Fibroblast of gingiva (primary cell): ENCODE measurements at places on chromosomes 2 and 18.

- DNase-seq = no peak
These were observed 354.1 kb downstream of the DLGAP1 start for GRCh38 chr18:4101009-4101408.

DNA sequence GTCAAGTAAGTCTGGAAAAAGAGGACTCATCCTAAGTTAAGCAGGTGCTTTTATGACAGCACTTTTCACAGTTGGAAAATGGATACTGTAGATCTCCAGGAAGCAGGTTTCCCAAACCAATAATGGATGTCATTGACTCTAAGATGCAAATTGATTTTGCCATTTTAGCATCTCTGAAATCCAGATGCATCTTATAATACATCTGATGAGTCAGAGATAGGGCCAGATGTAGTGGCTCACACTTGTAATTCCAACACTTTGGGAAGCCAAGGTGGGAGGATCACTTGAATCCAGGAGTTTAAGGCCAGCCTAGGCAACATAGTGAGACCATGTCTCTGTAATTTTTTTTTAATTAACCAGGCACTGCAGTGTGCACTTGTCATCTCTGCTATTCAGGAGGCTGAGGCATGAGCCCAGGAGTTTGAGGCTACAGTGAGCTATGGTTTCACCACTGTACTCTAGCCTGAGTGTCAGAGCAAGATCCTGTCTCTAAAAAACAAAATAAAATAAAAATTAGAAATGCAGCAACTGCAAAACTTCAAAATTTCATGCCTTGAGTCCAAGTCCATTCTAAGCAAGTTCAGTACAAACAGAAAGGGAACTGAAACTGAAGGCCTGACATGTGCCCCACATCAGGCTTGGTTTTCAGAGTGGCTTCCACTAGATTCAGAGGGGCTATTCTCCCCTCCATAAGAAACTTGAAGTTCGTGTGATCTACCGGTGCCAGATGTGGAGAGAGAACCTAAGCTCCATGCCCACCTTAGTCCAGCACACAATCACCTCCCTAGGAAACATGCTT lies 267.8 kb upstream of the NCKAP5 start:
- no peak for DNase-seq

- peak; percentile 55 for DNase-seq
These were observed 30.6 kb upstream of the CYP1B1 start for GRCh38 chr2:38106405-38107094.

DNA sequence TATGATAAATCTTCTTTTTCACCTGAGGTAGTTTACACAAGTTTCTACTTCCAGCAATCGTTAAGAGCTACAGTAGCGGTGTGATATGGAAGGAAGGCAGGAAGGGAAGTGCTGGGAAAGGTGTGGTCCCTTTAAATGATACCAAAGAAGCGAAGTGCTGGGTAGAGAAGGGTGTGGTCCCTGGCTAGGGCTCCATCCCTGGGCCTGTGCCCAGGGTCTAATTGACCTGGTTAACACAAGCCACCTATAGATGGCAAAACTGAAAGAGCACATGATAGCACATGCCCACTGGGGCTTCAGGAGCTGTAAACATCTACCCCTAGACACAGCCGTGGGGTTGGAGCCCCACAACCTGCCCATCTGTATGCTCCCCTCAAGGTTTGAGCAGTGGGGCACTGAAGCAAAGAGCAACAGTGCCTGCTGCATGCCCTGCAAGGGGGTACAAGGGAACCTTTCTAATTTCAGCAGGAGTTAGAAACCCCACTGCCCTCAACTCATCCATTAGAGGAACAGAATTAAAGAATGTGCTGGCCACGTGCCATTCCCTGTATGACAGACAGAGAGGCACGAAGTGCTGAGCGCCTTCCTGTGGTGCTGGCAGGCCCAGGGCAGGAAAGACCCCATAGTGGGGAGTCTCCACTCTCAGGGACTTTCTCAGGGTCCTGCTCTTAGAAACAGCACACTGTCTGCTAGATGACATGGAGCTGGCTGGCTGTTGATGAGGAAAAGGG lies 153.1 kb upstream of the LMAN1 start:
- DNase-seq = no peak

DNA sequence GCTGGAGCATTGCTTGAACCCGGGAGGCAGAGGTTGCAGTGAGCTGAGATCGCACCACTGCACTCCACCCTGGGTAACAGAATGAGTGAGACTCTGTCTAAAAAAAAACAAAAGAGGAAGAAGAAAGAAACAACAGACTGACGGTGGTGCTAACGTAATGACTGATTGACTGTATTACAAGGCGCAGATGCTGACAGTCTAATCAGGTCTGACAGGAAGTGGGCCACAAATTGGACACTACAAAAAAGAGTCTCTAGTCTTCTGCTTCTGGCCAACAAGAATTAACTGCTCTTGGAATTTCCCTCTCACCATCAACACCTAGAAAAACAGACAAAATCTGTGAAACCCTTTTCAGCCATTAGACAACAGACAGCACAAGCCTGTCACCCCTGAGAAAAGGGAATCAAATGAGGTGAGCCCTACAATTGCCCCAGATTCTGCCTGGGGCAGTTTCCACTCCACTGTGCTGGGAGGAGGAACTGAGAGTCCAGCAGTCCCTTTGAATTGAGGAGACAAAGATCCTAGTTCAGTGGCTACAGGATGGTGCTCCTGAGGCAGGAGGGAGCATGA lies 43.3 kb downstream of the SNED1 start:
- no peak for DNase-seq
